ENCODE measurements at places on chromosomes 2 and 18.

DNA sequence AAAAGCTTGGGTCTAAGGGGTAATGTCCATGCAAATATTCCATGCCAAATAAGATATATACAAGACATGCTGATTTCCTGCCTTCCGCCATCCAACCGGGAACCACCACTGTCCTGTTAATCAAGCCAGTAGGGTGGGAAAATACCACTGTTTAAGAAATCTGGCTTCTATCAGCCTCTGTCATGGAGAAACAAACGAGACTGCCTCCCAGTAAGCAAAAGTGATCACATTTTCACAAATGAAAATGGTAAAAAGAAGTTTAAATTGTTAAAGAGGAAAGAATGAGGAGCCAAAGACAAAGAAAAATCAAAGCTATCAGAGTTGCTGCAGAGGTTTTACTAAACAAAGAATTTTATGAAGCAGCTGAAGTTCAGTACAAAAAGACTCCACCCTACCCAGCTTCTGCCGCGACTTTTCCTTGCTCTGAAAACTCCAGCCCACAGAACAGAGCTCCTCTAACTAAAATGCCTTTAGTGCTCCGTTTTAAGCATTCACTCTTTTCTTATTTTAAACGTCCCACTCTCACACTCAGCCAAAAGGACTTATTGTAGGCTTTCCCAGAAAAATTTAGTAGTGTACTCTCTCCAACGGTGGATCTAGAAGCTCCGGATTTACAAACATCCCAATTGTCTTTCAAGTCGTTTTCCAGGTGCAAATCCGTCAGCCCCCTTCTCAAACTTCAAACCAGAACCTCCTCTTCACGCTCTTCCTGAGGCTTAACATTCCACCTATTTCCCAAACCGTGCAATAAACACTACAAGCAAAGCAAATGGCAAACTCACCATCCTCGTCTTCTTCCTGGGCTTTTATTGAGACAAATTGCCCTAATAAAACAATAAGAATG is 613 bp downstream of the COL5A2 start:
- no peak for DNase-seq

DNA sequence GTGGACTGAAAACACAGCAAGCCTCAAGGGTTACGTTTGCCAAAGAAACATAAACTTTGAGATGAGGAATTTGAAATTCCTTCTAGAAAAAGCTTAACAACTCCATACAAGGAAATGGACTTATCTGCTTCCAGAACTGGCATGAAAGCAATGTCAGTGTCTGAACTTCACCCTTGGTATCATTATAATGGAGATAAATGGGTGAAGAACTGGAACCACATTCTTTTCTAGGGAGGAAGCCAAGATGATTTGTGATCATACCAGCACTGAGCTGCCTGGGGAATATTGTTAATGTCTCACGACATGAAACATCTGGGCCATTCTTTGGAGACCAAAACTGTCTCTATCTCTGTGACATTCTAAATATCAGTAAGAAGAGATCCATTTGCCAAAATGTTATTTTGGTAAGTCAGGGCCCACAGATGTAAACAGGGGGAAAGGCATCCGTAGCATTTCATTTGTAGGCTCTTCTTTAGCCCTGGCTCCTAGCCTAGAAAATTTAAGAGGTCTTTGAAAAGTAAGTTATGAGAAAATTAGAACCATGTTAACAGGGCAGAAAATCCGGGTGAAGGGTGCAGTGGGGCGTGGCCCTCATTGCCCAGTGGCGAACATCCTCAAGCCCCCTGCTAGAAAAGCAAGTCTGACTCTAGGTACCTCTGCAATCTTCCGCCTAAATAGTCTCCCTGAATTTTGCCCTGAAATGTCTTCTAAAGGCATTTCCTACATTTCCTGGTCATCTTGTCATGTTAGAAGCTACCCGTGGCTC is 295.3 kb upstream of the EPAS1 start:
- DNase-seq = no peak

- no peak for DNase-seq
Measured at GRCh38 chr2:143026411-143027054, 102.7 kb upstream of the ARHGAP15 start.

DNA sequence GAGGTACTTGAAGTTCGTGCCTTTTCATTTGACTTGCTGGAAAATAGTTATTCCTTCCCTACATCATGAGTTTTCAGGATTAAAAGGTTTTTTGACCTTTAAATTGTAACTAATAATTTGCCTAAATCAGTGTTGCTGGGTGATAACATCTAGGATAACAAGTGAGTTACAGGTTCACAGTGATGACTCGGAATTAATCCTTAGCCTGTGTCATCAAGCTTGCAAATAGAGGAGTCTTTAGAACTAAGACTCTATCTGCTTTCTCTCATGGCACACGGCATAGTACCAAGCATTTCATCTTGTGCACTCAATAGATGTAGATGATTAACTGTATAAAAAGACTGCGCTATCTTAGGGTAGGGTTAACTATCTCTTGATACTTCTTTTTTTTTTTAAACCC is 79.5 kb downstream of the CAMKMT start:
- no peak for DNase-seq

GRCh38 chr2:135636982-135637381 is 104.7 kb upstream of the UBXN4 start:
- no peak for DNase-seq

- no peak for DNase-seq
Measured at GRCh38 chr2:23803264-23803964, 123.5 kb downstream of the ATAD2B start.

- DNase-seq = no peak
Measured at GRCh38 chr2:23073671-23074070, 311.3 kb upstream of the KLHL29 start.

DNA sequence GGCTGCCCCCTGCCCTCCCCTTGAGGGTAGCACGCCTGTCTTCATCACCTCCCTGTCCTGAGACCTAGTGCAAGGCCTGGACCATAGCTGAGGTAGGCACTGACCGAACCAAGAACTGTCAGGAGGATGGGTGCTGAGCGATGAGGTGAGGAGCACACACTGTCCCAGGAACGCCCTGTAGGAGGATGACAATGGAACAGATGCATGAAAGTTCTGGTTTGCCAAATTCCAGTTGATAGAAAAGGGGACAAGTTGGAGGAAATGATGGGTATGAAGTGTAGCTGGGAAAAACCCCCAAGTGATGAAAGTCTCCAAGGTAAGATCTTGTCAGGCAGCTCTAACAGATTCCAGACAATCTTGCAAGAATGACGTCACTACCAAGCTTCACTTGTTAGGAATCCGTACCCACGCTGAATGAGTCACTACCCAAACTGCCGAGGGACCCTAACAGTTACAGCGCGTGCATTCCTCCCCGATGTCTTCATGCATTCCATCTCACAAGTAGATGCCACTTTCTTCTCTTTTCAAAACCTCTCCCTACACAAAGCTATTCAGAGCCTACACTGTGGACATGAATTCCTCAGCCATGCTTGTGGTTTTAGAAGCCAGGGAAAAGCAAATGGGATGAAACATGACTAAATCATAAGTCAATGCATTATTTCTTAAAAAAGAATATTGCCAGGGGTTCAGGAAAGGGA is 27.6 kb downstream of the MRPL33 start:
- no peak for DNase-seq

DNA sequence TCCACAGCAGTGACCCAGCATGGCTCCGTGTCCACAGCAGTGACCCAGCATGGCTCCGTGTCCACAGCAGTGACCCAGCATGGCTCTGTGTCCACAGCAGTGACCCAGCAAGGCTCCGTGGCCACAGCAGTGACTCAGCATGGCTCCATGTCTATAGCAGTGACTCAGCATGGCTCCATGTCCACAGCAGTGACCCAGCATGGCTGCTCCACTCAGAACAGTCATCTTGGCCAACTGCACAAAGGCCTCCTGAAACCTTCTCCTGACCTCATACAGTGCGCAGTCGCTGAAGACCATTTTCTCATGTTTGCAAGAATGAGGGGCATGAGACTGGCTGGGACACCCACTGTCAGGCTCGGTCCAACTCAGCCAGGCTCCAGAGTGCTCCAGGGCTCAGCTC is 333.4 kb upstream of the RAB6C start:
- no peak for DNase-seq

- no peak for DNase-seq
Measured at GRCh38 chr2:3449936-3450335, 69.4 kb downstream of the ADI1 start.

DNA sequence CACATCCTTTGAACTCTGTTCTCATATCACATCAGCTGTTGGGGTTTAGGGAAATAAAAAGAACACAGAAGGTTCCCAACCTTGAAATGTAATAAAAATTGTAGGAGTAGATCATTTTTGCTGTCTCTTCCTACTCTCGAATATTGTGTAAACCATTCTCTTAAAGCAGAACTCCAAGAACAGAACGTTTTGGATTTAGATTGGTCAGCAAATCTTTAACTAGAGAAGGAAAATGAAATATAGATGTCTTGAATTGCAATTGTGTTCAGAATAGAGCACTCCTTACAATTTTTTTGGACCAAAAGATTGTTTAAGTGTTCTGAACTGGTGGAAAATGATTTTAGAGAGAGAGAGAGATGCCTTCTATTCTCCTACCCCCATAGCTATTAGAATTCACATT is 23.9 kb upstream of the THSD7B start:
- no peak for DNase-seq

GRCh38 chr2:235868224-235868623 is 300.0 kb downstream of the GBX2 start:
- DNase-seq = no peak

DNA sequence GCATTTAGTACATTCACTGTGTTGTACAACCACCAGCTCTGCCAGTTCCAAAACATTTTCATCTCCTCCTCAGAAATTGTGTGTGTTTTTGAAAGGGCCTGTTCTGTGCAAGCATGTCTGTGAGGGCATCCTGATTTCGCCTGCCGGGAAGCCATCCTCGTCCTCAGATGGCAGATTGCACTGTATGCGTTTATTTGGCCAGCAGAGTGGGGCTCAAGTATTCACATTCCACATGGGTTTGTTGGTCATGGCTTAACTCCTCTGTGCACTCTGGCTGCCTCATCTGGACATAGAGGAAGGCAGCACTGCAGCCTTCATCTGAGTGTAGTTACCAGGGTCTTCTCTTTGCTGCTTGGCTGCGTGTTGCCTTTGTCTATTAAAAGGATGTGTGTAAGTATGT is 85.0 kb downstream of the TMEM247 start:
- DNase-seq = no peak

- no peak for DNase-seq
Measured at GRCh38 chr2:56666777-56667176, 483.0 kb downstream of the CCDC85A start.

DNA sequence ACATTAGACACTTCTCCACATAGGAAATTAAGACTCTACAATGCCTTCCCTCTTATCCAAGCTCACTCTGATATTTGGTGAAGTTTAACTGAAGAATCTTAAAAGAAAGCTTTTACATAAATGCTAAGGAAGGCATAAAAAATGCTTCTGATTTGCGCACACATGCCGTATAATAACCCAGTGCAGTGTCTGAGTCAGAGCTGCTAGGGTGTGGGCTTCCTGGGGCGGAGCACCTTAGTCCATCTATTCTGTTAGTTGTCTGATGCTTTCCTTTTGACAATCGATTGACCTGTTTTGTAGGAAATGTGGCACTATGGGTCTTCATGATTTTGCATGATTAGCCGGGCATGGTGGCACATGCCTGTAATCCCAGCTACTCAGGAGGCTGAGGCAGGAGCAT is 231.5 kb downstream of the AFF3 start:
- no peak for DNase-seq

DNA sequence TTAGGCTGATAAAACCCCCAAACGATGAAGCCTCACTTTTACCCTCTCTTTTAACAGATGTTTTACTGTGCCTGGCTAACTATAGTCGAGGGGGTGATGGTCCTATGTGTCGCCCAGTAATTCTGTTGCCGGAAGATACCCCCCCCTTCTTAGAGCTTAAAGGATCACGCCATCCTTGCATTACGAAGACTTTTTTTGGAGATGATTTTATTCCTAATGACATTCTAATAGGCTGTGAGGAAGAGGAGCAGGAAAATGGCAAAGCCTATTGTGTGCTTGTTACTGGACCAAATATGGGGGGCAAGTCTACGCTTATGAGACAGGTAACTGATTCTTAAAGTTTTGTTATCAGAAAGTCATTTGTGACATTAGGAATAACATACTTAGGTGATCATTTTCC is 20.4 kb downstream of the MSH6 start:
- DNase-seq = no peak

GRCh38 chr2:127636248-127637235 is 9.4 kb upstream of the GPR17 start:
- no peak for DNase-seq

DNA sequence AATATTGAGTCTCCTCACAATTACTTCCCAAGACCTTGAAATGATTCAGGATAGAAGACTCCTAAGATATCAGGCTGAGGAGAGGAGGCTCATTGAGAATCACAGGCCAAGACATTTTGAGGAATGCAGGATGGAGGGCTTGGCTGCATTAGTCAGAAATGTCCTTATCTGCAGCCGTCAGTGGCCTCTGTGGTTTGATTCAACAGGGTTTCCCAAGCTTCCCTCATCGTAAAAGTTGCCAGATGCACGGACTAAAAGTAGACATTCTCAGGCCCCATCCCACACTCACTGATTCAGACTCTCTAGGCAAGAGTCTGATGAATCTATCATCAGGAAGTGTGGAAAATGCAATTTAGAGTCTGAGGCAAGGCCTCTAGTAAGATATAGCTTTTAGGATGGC is 34.0 kb upstream of the TMEM178A start:
- no peak for DNase-seq

- DNase-seq = no peak
Measured at GRCh38 chr2:121058852-121059558, 226.0 kb downstream of the TFCP2L1 start.

DNA sequence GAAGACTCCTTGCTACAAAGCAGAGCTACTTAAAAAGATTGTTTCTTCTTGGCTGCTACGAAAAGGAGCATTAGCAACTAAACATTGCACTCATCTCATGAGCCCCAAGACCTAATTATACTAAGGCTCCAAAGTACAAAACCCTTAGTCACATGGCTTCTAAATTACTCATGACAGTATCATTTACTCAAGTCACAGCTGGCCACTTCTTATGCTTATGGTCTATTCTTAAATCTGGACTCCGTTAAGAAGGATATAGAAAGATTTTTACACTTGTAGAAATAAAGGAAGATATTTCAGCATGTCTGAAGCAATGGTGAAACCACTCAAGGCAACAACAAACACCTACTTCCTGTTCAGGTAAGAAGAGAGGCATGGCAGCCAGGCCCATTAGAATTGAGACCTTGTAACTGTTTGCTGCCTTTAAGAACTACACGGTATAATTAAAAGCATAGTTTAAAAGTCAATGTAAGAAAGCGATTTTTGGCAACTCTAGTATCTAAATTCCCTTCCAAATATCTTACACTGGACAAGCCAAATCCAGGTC is 12.7 kb downstream of the ANKRD44 start:
- DNase-seq = no peak

DNA sequence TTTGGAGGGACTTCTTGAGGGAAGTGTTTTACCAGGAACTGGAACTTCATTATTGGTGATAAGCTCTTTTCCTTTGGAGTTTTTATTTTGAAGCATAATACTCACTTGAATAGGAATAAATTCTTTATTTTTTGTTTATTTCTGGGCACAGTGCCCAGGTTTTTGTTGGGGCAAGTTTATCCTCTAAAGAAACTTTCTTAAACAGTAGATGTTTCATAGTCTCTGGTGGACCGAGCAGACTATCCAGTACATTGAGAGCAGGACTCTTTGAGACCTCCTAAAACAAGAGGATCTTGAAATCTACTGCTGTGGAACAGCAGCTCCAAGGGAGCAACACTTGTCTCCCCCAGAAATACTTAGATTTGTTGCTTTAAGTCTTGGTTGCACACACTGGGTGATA is 109.4 kb downstream of the PARD3B start:
- no peak for DNase-seq

GRCh38 chr2:150900913-150901312 is 360.8 kb downstream of the RBM43 start:
- no peak for DNase-seq

Measured in stimulated activated CD8-positive, alpha-beta memory T cell treated with anti-CD3 and anti-CD28 coated beads, Interleukin-15, amount 100 ng/mL, for 48 hours (primary cell).